ENCODE measurements at places on chromosomes 6 and 20.

GRCh38 chr6:16712255-16712930 lies 48.9 kb downstream of the ATXN1 start:
- DNase-seq: no peak

DNA sequence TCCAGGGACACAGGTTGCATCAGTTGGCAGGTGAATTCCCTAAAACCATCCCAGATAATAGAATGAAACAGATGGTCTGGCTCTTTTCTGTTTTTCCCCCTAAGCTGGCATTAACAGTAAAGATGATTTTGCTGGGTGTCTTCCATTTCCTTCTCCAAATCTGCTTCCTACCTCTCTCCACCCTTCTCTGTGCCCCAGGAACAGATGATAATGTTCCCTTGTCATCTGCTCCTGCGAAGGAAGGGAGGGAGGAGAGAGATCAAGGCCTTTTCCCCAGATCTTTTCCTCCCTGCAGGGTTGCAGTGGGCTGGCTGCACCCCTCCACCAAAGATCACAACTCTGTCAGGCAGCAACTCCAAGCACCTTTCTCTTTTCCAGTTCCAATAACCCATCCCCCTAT lies 156.5 kb upstream of the PRDM1 start:
- no peak for DNase-seq

DNA sequence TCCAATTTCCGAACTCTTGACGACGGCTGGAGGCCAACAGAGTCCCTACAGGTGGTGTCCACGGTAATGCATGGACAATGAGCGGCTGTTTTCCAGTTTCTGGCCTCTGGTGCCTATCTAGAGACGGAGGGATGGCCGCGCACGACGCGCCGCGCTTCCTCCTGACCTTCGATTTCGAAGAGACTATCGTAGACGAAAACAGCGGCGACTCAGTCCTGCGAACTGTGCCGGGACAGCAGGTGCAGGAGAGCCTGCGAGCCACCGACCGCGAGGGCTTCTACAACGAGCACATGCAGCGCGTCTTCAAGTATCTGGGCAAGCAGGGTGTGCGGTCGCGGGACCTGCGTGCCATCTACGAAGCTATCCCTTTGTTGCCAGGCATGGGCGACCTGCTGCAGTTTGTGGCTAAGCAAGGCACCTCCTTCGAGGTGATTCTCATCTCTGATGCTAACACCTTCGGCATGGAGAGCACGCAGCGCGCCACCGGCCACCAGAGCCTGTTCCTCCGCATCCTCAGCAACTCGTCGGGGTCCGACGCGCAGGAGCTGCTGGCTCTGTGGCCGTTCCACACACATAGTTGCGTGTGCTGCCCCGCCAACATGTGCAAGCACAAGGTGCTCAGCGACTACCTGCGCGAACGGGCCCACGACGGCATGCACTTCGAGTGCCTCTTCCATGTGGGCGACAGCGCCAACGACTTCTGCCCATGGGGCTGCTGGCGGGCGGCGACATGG lies 169.4 kb downstream of the CDK19 start:
- no peak for DNase-seq

DNA sequence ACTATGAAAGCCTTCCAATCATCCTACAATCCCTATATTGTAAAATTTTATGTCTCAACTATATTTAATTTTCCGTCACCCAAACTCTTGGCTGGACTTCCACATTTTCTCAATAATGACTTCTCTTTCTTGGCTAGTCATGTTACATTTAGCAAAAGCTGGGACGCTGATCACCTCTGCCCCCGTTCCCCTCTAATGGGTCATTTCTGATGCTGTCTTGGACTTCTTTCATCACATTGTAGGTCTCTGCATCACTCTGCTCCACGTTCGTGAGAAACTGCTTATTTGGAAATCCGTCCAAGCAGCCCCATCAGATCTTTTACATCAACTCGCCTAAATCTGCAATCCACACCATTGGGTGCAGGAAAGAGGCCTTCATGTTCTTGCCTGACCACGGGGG lies 203.8 kb downstream of the MYLK4 start:
- no peak for DNase-seq

GRCh38 chr20:39596554-39596953 lies 634.4 kb downstream of the DHX35 start:
- DNase-seq: no peak

GRCh38 chr6:38116248-38116647 lies 296.7 kb downstream of the ZFAND3 start:
- no peak for DNase-seq

DNA sequence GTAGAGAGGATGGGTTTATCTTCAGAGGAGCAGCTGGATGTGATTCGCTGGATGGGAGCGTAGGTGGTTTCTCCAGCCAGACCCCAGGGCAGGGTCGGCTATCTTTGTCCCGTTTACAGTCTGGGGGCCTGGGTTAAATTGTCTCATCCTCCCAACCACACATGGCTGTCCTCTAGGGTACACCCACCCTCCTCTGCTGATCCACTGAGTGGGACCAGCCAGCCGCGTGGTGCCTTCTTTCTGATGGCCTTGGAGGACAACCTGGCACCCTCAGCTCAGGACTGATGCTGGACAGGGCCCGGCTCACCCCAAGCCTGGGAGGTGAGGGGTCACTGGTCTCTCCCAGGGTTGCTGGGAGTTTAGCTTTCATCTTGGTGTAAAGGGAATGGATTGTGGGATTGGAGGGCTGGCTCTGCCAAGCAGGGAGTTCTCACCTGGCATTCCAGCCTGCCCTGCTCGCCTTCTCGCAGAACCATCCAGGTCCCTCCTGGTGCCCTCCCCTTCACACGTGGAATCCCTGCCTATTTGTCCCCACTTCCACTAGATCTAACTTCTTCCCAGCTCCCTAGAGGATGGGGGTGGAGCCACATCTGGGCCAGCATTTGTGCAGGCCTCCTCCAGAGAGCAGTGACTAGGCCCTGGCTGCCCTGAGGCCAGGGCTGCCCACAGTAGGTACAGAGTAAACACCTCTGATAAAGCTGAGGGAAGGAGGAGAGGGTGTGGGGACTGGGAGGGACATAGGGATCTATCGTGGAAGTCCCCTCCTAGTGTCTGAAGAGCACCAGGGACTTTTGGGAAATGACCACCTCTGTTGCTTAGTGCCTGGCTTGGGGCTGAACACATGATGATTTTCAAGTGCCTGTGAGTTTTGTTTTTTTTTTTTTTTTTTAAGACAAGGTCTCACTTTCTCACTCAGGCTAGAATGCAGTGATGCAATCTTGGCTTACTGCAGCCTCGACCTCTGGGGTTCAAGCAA lies 1.6 kb downstream of the ITPR3 start:
- DNase-seq: no peak

- DNase-seq: no peak
These were observed 146.7 kb downstream of the GJA10 start for GRCh38 chr6:90040931-90041330.
